Left renal pelvis (tissue), 4 donors: ENCODE measurements at places on chromosomes 12 and 14. TPM values are rescaled to one million over a fixed set of nuclear protein-coding genes. Genes with fewer than 3 reads are reported as not detected.

- DNase-seq = no peak
Measured at GRCh38 chr12:13707829-13708228, 273.6 kb downstream of the GRIN2B start.

DNA sequence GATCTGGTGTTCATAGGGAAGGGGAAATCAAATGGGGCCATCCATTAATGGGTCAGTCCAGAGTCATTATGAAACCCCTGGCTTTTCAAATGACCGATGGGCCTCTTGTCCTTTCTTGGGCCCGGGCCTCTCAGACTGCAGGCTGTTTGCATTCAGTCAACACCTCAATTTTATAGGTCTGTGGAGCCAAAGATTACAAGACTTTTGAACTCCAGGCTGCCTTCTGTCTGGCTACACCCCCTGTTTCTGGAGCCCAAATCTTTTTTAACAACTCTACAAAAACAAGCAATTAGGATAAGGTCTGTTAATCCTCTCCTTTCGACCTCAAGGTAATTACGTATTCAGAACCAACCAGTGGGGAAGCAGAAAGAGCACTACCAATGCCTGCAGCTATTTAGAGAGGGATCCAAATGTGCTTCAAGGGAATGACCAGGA lies 35.6 kb downstream of the DUSP6 start:
- no peak for DNase-seq

- DNase-seq = peak; percentile 54
Measured at GRCh38 chr14:87896393-87897380, 96.3 kb downstream of the GALC start.

GRCh38 chr12:6627616-6628015 lies 8.1 kb downstream of the LPAR5 start:
- no peak for DNase-seq

DNA sequence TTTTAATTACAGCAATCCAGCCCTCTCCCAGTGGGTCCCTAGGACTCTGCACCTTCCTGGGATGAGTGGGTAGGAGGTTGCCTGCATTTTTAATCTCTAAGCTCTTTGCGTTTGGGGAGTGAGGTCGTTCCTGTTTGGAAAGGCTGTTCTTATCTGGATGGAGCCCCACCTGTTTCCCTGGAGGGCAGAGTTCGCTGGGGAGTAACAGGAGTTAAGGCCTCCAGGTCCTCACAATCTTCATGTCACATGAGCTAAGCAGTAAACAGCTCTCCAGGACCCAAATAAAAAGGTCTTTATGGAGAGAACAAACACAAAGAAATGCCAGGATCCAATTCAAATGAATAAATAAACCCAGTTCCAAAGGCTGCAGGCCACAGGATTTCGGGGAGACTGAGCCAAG lies 56.0 kb upstream of the RFLNA start:
- DNase-seq = no peak

DNA sequence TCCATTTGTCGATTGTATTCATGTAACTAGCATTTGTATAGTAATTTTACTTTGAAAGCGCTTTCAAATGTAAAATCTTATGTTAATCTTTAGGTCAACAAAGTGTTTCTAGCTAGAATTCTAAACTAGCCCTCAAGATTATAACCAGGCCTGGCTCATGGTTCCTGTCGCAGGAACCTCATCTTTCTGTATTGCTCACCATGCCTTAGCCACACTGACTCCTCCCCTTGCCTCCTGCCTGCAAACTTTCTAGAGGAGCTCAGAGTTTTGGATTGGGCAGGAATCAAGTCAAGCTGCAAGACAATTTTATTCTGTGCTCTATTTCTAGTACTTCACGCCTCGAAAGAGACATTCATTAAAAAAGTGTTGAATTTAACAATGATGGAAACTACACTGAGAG lies 99.8 kb downstream of the TGFB3 start:
- no peak for DNase-seq

GRCh38 chr12:120363274-120363855 lies 5.6 kb downstream of the MSI1 start:
- DNase-seq = no peak

GRCh38 chr14:92900660-92901059 lies 22.3 kb upstream of the CHGA start:
- DNase-seq = no peak

- no peak for DNase-seq
Measured at GRCh38 chr14:103301512-103302354, 32.3 kb upstream of the EIF5 start.

The CCDC197 gene
- polyA plus RNA-seq = not detected

The HOXC11 gene
- polyA plus RNA-seq = 3.0 TPM

The RDH12 gene
- polyA plus RNA-seq = 0.84 TPM

The GPRC5D gene
- polyA plus RNA-seq = 0.75 TPM

The IFT81 gene
- polyA plus RNA-seq = 60.4 TPM

The RASSF3 gene
- polyA plus RNA-seq = 20.9 TPM
